Activated CD4-positive, CD25-positive, alpha-beta regulatory T cell (primary cell): ENCODE measurements at places on chromosomes 7 and 10.

- DNase-seq, result no peak
Observed at GRCh38 chr10:72069751-72070526, 18.4 kb downstream of the SPOCK2 start.

DNA sequence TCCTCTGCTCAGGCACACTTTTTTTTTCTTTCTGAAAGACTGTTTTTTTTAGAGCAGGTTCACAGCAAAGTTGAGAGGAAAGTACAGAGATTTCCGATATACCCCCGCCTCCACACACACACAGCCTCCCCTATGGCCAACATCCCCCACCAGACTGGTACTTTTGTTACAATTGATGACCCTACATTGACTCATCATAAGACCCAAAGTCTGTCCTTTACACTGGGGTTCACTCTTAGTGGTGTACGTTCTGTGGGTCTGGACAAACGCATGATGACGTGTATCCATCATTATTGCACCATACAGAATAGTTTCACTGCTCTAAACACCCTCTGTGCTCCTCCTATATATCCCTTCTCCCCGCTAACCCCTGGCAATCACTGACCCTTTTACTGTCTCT is 107.7 kb downstream of the RBM20 start:
- DNase-seq, result no peak

DNA sequence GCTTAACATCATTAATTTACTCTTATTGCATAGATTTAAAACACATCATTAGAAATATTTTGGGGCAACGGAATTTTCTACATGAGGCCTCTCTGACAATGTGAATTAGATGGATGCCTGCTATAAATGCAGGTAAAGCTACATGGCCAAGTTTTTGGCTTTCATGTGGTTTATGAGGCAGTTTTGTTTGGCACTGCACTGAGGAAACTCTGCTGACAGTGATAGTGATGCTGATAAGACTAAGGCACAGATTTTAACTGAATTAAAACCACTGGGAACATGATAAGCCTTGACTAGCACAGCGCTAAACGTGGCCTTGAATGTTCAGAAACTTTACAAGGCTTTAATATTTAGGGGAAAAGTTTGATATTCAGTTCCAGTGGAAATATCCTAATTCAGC is 114.3 kb upstream of the NOBOX start:
- DNase-seq, result no peak

DNA sequence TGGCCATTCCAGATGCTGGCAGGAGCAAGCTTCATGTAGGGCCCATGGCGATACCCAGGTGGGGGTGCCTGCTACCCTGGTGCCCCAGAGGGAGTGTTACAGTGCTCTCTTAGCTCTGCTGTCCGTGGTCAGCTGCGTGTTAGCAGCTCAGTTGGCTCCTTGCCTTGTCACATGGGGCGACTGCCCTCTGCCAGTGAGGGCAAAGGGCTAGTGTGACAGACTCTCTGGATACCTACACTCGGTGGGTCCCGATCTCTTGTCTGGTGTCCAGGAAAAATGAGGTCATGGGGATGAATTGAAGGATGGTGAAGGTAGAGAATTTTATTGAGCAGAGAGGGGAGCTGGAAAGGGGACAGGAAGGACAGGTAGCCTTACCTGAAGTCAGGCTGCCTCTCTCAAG is 152.2 kb downstream of the CYP26A1 start:
- DNase-seq, result no peak

- DNase-seq, result no peak
Observed at GRCh38 chr7:90503367-90503766, 33.9 kb downstream of the PTTG1IP2 start.

DNA sequence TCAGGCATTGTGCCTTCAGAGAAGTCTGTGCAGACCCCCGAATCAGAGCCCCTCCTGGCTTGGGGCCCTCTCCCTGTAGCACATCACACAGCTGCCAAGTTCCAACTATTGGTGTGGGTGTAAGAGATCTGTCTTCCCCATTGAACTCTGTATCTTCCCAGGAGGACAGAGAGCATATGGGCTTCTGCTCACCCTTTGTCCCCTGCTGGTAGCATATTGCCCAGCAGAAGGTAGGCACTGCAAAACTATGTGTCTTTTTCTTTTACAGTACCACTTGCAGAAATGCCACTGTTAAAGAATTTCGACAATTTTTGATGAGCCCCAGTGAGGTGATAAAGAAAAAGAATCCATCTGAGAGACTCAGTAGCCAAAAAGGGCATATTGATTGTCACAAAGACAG is 59.6 kb downstream of the NPY start:
- DNase-seq, result no peak

DNA sequence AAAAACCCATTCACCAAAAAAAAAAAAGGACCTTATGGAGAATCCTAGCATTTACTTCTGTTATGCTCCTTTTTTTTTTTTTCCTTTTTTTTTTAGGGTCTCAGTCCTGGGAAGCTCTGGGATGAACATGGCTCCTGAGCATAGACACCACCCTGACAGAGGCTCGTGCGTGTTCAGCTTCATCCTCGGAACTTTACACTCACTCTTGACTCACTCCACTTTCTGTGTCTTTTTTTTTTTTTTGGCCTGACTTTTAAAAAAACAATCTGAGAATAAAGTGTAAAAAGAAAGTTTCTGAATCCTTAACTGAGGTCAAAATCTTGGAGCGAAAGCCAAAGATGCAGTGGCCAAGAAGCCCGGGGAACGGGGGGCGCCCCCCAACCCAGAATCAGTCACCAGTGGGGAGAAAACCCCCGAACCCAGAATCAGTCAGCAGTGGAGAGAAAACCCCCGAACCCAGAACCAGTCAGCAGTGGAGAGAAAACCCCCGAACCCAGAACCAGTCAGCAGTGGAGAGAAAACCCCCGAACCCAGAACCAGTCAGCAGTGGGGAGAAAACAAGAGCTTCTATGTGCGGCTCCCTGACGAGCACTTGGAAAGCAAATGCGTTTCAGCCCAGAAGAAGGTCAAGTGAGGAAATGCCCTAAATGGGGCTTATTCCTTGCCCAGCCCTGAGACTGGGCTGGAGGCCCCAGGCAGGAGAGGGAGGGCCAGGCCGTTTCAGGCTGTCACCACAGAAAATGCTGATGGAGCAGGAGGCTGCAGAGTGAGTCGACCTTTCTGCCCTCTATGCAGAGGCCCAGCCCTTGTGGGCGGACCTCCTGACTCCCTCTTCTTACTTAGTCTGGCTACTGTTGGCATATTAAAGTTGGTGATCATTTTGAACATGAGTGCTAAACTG is 19.0 kb upstream of the PFKP start:
- DNase-seq, result no peak

GRCh38 chr7:44244282-44244681 is 43.5 kb downstream of the YKT6 start:
- DNase-seq, result no peak

DNA sequence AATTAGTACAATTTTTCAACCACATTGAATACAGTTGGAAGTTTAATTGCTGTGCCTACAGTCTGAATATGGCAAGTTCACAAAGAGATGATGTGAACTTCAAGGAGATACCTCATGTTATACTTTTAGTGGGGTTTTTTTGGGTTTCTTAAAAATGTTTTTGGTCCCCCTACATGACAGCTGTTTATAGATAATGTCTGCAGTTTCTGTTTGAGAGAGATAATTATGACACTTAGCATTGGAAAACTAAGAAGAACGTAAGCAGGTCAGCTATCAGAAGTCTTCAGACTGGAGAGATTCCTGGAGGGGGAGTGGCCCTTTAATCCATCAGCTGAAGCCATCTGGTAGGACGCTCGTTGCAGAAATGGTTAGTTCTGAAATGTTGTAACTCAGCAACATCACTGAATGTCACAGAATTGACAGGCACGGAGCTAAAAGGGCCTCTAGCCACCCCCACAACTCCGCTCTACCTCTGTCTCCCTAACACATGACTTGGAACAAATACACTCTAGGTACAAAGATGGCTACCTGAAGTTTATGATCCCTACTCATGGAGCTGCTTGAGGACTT is 29.0 kb downstream of the TIMM23 start:
- no peak for DNase-seq
